Activated T-cell treated with anti-CD3 and anti-CD28 coated beads for 4 hours (primary cell): ENCODE measurements at places on chromosomes 5 and 9.

- DNase-seq: no peak
Observed at GRCh38 chr9:136661641-136662325, 933 bp upstream of the EGFL7 start.

- DNase-seq: no peak
Observed at GRCh38 chr5:132776131-132776937, 705 bp downstream of the SEPTIN8 start.

DNA sequence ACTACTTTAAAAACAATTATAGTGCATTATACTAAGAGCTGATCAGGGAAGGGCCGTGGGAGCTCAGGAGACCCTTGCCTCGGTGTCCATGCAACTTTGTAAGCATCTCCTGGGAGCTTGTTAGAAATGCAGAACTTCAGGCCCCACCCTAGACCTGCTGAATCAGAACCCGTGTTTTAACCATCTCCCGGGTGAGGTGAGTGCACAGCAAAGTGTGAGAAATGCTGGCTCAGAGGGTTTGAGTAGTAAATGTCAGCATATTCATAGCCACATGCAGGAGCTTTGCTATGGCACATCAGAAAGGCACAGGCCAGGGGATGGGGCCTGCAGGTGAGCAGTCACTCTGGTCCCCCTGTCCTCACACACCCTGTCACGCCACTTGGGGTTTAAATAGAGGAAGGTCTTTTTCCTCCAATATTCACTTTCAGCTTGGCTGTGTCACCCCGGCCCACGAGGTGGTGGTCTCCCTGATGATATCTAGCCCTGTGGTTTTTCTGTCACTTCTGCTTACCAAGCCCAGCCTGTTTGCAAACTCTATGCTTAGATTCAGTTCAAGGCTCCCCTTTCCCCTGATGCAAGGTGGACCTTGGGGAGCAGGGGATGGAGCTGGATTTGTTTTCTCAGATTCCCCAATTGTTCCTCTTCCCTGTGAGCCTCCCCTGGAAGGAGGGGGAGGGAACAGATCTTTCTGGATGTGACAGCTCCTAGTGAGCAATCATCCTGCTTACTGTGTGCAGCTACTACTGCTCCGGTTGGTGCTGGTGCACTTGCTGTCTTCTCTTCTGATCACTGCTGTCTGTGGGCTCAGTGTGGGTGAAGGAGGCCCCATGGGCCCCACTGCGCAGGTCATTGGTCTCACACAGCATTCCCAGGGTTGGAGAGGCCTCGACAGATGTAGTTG, 51.8 kb upstream of the TGFBR1 start:
- no peak for DNase-seq

DNA sequence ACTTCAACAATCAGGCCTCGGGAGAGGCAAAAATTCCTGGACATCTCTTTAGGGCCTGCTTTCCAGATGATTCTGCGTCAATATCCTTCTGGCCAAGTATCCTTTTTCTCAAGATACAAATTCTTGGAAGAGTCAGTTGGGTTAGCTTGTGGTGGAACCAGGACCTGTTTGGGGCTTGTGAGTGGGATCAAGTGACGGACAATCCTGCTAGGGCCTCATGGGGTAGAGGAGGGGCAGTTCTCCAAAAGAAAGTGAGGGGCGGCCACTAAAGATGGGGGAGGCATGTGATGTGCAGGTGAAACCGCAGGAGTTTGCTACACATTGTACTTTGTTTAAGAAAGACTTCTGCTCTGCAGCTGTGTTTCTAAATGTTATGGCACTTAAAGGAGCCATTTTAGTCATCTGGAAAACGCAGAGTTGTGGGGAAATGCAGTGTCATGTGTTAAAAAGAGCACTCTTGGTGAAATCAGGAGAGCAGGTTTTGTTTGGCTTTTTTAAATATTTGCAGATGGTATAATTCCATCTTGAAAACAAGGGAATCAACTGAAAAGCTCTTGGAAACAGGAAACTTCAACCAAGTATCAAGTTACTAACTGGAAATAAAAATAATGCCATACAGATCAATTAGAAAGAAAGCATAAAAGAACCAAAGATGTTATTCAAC, 27.4 kb upstream of the GSN start:
- no peak for DNase-seq

- DNase-seq: no peak
Observed at GRCh38 chr5:133605323-133605722, 7.0 kb downstream of the FSTL4 start.

GRCh38 chr9:135223831-135224230, 136.4 kb downstream of the OLFM1 start:
- DNase-seq: no peak

GRCh38 chr5:95709967-95710650, 21.0 kb upstream of the RHOBTB3 start:
- DNase-seq: no peak

GRCh38 chr5:135034236-135034962, 371 bp upstream of the PITX1 start:
- peak; percentile 31 for DNase-seq
